NK-92 treated with Interleukin-12 subunit alpha and Interleukin-12 subunit beta, amount 100 ng/mL, for 24 hours (cell line): ENCODE measurements at places on chromosomes 1 and 21.

- no peak for DNase-seq
Observed at GRCh38 chr21:42096566-42096965, 25.4 kb downstream of the UMODL1 start.

DNA sequence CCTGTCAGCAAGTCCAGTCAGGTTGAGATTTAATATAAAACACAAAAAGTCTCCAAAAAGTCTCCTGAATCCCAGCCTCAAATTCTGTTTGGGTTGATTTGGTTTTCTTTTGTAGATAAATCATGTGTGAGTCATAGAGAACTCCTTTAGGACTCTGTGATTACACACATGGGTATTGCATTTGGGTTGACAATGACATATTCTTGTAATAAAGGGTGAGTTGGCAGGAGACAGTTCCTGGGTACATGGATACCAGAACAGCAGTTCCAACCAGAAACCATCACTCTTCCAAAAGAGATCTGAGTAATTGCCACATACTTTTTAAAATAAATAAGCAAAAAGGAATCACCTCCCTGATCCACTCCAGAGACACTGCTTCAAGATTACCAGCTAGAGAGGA, 8.9 kb downstream of the CR2 start:
- DNase-seq = no peak

DNA sequence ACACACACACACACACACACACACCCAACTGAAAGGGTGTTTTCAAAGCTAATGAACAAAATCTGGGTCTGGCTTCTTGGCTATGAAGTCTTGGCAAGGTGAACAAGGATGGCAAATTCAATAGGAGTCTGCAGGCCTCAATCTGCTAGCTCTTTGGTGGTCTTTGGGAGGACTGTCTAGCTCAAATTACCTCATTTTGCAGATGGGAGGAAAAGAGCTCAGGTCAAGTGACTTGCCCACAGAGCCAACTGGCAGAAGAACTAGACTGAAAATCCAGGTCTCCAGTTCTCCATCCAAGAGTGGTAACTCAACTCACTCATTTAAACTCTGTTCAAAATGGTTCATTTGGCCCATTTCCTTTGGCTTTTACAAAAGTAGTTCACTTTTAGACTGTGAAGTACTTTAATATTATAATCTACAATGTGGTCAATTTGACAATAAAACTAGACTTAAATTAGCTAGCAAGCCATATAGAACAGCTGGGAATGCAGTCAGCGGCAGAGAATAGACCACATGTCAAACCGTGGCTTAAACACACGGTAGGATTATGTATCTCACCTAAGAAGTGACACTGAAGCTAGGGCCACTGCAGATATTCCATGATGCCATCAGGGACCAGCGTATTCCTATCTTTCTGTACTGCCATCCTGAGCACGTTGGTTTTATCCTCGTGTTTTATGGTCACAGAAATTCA, 112.9 kb downstream of the APP start:
- no peak for DNase-seq

- DNase-seq = no peak
Observed at GRCh38 chr1:48773133-48773532, 3.6 kb downstream of the BEND5 start.

- no peak for DNase-seq
Observed at GRCh38 chr1:26986658-26987057, 6.8 kb upstream of the TRNP1 start.

- no peak for DNase-seq
Observed at GRCh38 chr1:39410915-39411436, 80.5 kb upstream of the BMP8A start.

DNA sequence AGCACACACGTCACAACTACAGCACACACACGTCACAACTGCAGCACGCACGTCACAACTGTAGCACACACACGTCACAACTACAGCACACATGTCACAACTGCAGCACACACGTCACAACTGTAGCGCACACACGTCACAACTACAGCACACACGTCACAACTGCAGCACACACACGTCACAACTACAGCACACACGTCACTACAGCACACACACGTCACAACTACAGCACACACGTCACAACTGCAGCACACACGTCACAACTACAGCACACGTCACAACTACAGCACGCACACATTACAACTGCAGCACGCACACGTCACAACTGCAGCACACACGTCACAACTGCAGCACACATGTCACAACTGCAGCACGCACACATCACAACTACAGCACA, 322.6 kb upstream of the AJAP1 start:
- DNase-seq = no peak

GRCh38 chr1:171110621-171111326, 20.1 kb downstream of the FMO3 start:
- DNase-seq = no peak

DNA sequence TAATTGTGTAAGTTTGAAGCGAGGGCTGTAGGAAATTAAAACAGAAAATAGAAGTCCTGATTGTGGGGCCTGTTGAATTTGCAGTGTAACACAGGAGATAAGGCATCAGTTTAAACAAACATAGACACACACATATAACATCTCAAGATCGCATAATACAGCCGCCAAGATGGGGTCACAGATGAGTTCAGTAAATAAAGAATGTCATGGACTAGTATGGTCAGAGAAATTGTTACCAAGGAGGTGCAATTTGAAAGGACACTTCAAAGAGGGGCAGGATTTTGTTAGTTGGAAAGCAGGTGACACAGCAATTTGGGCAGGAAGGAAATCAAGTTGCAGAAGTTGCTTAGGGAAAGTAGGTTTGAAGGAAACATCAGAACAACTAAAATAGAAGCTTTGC, 450.0 kb downstream of the USP25 start:
- DNase-seq = no peak

DNA sequence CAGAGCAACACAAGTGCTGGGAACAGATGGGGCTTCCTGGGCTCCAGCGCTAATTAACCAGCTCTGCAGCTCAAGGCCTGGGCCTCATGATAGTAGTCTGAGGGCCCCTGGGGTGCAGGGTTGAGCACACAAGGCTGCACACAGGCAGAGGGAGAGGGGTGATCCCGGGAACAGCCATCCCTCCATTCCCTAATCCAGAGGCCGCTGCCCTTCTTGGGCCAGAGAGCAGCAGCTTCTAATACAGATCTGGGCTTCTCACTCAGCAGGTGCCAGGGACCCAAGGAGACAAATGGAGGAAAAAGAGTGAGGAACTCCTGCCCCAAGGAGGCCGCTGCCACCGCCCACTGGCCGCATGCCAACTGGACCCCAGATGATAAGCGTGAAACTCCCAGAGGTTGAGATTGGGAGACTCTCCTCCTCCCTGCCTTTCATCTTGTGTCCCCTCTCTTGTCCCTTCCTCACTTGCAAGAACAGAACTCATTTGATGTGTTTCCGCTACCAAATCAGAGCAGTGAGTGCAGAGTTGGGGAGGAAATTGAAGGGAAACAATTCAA, 58.0 kb upstream of the IFNAR2 start:
- no peak for DNase-seq

- DNase-seq = no peak
Observed at GRCh38 chr1:87842156-87842555, 513.5 kb downstream of the LMO4 start.

GRCh38 chr1:167463875-167464575, 54.3 kb downstream of the CD247 start:
- DNase-seq = no peak

GRCh38 chr1:119988306-119989062, 81.0 kb downstream of the NOTCH2 start:
- DNase-seq = no peak

GRCh38 chr1:44721485-44722361, 9.2 kb downstream of the RNU5D-1 start:
- DNase-seq = no peak

DNA sequence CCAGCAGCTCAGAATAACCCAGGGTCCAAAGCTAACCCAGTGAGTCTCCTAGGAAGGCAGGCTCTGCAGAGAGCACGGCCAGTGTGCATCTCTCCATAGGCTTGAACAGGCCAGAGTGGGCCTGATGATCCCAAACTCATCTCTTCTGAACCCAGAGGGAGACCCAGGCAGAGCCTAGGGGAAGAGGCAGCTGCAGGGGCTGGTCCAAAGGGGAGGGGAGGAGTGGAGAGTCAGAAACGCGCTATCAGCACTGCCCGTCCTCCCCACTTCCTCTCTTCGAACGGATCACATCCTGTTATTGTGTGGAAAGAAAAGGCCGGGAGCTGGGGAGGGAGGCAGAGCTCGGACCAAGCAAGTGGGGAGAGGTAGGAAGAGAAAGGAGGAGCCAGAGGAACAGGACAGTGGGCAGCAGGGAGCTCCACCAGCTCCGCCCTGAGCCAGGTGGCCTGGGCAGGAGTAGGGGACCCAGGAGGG, 20.2 kb downstream of the TAL1 start:
- no peak for DNase-seq

GRCh38 chr1:232385221-232385620, 244.7 kb downstream of the SIPA1L2 start:
- no peak for DNase-seq

DNA sequence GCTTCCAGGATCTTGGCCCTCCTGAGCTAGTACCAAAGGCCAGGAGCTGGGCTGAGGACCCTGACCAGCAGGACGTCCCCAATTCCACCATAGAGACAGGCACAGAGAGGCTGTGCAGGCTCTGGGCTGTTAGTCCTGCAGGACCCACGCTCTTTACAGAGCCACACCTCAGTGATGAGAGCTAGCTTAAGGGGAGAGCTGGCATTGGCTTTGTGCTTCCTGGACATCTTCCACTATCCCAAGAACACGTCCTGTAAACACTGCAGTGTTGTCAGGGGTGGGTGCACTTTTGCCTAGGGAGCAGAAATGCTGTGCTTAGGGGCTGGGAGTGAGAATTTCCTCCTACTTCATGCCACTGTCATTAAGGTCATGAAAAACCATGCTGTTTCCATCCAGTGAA, 91.7 kb upstream of the EDN2 start:
- no peak for DNase-seq

DNA sequence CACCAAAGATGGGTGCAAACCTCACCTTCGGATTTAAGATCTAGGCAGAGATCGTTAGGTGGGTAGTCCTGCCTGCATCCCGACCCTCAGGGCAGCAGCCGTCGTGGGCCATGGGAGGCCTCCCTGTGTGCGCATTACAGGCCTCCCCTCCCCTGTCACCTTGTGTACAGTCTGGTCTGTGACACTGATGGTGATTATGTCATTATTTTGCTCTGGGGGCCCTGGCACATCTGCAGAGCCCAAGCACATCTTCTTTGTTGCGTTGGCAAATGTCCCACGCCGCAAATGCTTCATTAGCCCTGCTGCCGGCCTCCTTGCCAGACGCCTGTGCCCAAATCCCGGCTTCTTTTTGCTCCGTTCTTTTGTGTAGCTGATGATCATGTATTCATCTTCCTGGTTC, 31.7 kb downstream of the PROX1 start:
- no peak for DNase-seq

GRCh38 chr1:55034476-55035133, 4.7 kb upstream of the PCSK9 start:
- DNase-seq = no peak

DNA sequence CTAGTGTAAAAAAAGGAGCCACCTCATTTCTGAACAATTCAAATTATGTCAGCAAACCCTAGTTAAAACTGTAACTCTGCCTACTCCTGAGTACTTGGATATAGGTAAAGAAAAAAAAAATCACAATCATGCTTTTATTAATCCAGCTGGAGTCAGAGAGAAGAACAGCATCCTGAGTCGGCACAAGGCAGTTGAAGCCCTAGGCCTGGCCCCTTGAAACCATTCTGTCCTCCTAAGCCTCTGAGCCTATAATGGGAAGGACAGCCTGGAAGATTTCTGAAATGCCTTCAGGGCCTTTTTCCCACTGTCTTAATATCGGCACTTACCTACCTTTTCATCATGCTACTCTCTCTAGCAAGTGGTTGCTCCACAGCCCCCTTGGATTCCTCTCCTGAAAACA, 32.5 kb downstream of the CDC42BPA start:
- no peak for DNase-seq

- DNase-seq = no peak
Observed at GRCh38 chr1:32494711-32495337, 30.0 kb downstream of the ZBTB8B start.

DNA sequence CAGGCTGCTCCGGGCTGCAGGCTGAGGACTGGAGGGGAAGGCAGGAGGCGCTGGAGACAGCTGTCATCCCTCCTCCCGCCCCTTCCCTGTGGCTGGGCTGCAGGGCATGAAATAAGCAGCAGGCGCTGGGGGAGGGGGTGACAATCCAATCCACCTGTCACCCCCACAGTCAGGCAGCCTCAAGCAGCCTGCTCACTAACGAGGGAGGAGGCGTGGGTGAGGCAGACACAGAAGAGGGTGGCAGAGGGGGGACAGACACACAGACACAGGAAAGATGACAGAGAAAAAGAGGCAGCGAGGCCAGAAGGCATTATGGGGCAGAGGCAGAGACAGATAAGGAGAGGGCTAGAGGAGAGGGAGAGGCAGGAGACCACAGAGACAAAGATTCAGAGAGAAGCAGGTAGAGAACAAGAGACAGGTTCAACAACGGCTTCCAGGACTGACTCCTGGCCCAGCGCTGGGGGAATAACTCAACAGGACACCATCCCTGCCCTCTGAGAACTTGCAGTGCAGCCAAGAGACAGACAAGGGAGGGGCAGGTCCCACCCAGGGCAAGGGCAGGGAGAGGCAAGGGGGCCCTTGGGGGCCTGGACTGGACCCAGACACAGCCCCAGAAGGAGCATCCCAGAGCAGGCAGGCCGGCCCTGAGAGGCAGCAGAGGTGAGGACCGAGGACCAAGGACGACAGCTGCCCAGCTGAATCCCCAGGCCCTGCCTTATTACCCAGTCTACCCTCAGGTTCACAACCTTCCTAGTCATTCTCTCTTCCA, 11.2 kb downstream of the MEF2D start:
- peak; percentile 78 for DNase-seq

DNA sequence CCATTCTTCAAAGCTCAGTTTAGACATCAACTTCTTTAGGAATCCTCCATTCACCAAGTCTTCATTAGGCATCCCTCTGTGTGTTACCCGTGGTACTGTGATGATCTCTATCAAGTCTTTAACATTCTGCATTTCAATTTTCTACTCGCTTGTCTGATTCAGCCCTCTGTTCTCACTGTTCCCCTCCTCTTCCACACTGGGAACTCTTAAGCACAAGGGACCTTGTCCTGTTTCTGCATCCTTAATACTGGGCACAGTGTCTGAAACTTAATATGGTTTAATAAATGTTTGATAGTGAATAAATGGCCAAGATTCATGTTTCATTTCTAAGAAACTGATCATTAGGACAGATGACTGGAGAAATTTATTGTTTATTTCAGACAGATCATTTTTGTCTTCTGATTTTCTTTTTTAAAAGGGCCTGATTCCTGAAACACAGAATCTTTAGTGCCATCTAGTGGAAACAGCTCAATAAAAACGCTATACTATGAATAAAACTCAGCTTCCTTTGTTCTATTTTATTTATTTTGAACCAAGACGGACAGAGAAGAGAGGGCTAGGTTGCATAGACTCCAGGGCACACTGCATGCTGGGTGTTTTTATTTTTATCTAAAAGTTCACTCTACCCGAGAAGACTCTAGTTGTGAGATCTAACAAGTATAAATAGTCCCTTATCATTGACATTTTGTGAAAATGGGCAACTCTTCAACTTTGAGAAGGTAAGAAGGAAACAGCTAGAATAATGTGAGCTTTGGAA, 7.0 kb upstream of the TRIM45 start:
- no peak for DNase-seq

GRCh38 chr1:198101716-198102453, 54.9 kb upstream of the NEK7 start:
- no peak for DNase-seq
